Keratinocyte (primary cell): ENCODE measurements at places on chromosomes 13 and 19.

DNA sequence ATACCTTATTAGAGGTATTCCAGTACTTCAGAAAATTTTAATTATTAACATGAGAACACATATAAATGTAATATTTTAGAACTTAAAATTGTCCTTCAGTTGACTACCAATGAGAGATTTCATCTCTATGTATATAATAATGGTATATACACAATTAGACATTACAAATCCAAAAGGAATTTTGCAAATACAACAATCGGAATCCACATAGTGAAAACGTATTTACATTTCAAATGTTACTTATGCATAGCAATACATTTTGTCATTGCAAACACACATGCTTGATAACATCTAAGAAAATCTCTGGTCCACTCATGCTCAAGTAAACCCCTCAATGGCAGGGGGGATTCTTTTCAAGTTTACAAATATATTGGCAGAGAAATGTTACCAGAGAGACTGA is 2345.2 kb downstream of the PCDH9 start:
- DNase-seq = no peak

DNA sequence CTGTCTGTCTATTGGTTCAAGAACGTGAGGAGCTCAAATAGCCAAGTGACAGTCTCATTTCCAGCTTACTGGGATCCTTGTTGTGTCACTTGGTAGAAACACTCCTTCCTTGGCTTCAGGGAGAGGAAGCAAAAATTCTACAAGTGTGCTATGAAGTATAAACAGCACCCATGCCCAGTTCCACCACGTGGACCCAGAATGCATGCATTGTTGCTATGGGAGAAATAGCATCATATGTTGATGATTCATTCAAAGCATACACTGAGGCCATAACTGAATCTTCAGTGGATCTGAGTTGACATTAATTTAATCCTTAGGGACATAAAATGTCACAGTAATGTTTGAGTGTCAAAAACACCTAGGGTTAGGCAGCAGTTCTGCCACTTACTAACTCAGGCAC is 199.0 kb upstream of the RXFP2 start:
- no peak for DNase-seq

- DNase-seq = no peak
Observed at GRCh38 chr19:47427241-47428176, 8.2 kb upstream of the MEIS3 start.

DNA sequence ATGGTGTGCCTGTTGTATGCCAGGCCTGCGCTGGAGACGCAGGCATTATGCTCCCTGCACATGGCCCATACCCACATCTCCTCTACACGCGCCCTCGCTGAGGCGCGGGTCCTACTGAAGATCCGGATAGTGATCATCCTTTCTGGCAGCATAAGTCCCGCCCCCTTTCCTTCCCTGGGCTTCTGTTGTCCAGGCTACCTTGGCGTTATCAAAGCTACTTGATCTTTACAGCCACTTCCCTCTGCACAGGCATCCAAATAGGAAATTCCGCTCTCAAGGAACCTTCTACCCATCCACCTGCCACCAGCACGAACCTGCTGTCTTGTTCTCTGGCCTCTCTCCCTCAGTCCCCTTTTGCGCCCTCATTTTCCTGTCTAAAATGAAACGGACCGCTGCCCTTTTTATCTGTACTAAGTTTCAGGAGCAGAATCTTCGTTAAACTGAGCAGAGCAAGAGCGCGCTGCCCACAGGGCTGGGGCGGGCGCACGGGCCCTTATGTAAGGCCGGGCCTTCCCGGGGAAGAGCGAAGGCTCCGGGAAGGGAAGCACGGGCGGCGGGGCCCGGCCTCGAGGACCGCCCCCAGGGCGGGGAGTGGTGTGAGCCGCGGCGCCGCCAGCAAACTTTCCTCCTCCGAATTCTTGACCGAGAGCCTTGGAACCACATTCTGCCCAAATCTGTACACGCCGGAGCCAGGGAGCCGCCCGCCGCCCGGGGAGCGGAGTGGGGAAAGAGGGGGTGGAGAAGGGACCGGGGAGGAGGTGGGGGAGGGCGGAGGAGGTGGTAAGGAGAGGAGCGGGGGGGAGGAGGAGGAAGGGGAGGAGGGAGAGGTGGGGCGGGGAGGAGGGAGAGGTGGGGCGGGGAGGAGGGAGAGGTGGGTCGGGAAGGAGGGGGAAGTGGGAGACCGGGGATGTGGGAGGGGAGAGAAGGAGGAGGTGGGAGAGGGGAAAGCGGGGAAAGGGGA is 920 bp upstream of the UBE2L5 start:
- no peak for DNase-seq

DNA sequence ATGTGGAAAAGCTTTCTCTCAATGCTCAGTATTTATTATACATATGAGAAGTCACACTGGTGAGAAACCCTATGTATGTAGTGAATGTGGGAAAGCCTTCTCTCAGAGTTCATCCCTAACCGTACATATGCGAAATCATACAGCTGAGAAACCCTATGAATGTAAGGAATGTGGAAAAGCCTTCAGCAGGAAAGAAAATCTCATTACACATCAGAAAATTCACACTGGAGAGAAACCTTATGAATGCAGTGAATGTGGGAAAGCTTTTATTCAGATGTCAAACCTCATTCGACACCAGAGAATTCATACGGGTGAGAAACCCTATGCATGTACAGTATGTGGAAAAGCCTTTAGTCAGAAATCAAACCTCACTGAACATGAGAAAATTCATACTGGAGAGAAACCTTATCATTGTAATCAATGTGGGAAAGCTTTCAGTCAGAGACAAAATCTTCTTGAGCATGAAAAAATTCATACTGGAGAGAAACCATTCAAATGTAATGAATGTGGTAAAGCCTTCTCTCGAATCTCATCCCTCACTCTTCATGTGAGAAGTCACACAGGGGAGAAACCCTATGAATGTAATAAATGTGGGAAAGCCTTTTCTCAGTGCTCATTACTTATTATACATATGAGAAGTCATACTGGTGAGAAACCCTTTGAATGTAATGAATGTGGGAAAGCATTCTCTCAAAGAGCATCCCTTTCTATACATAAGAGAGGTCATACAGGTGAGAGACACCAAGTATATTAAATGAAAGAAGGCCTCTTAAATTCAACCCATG is 34.4 kb downstream of the ZNF568 start:
- no peak for DNase-seq

DNA sequence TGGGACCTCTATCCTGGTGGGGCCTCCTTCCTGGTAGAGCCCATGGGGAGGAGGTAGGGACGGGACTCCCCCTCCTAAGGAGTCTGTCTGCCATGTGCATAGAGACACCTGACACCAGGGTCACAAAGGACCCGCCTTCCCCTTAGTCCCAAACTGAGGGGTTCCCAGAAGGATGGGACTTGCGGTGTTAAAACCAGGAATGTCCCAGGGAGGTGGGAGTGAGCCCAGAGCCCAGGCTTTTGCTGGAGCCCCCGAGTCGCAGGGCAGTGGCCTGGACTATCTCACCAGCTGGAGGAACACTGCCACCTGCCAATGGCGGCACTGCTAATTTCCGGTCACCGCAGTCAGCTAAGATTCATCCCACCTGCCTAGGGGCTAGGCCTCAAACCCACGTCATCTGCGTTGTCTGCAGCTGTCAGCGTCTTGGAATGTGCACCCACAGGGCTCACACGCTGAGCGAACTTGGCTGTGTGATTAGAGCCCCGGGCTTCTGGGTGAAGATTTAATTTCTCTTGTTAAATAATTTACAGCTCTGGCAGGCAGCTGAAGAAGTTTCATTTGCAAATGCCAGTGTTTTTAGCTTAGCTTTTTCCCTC is 31.9 kb upstream of the ATP11A start:
- peak; percentile 49 for DNase-seq
